CD4-positive, alpha-beta T cell treated with Interleukin-15 for 1 hour (primary cell): ENCODE measurements at places on chromosomes 11 and 22.

- DNase-seq: no peak
Observed at GRCh38 chr11:130095326-130095725, 25.6 kb downstream of the APLP2 start.

GRCh38 chr11:65355776-65356393 is 1.3 kb downstream of the TIGD3 start:
- DNase-seq: no peak

DNA sequence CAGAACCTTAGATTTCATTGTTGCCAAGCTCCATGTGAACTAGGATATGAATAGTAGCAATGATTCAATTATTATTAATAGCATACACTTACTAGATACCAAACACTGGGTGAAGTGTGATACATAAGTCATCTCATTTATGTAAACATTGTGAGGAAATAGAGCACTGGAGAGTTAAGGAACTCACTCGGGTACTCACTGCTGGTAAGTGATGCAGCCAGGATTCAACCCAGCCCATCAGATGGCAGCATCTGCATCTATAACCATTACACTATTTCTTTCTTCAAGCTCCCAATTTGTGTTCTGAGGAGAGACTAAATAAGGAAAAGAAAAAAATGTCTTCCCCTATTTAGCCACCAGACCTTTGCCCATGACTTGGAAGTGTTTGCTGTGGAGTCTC is 10.2 kb upstream of the ALG8 start:
- DNase-seq: no peak

DNA sequence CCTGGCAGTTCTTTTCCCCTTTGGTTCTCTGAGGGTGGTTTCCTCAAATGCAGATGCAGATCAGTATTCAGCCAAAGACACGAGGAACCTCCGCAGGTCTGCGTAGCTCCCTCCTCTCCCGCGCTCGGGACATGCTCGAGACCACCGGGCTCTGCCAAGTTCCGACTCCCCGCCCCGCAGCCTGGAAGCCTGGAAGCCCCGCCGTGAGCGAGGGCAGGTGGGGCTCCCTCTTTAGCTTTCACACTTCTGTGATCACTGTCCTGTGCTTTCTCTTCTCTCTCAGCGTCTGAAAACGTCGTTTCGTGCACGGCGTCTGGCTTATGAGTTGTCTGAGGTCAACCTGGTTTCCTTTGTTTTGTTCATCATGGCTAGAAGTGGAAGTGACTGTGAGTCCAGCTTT is 26.6 kb downstream of the ZBED4 start:
- DNase-seq: no peak

DNA sequence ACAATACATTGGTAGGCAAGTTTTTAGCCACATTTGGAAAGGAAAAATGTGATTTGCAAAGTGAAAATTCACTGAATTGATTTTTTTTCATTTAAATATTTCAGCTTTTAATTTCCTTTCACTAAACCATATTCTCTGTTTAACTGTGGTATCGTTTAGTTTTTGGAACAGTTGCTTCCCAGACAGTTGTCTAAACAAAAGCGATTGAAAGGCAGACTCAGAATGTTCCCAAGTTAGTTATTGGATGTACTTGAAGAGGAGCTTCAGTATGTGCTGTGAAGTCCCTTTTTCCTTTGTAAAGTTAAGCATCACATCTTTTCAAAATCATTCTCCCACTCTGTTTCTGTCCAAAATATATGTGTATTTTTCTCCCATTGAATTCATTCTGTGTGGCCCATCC is 623.4 kb upstream of the LUZP2 start:
- no peak for DNase-seq

DNA sequence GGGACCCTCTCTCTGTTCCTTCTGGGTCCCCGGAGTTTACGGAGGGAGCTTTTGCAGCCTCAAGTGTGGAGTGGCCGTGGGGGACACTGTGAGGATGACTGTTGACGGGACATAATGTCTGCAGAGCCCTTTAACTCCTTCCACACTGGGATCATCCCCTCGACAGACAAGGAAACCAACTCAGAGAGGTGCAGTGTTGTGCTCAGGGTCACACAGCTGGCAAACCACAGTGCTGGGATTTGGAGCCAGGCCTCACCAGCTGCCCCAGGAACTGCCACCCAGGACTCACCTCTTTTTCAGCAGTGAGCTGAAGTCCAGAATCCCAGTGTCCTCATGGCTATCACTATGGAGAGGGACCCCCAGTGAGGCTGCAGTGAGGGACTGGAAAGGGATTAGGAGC is 5.4 kb downstream of the MYBPC3 start:
- no peak for DNase-seq

DNA sequence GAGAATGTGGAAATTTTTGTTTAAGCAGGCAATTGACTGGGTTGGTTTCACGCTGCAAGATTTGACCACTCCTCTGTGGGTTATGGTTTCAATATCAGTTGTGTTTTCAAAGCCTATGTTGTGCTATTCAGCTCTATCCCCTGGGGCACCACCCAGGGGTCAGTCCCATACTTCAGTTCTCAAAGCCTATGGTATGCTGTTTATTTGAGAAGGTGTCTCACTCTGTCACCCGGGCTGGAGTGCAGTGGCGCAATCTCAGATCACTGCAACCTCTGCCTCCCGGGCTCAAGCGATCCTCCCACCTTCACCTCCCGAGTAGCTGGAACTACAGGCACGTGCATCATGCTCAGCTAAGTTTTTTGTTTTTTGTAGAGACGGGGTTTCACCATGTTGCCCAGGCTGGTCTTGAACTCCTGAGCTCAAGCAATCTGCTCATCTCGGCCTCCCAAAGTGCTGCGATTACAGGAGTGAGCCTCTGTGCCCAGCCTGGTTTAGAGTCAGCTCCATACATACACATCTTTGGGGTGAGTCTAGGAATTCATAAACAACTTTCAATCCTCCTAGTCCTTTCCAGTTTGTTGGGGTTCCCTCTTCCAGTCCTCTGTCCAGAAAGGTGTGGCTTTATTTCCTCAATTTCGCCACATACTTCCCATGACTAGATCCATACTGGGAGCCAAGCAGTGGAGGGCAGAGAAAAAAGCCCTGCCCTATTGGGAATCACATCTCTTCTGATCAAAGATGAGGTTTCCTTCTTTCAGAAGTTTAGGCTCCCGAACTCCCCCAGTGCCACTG is 35.0 kb upstream of the MAPK1 start:
- DNase-seq: no peak

DNA sequence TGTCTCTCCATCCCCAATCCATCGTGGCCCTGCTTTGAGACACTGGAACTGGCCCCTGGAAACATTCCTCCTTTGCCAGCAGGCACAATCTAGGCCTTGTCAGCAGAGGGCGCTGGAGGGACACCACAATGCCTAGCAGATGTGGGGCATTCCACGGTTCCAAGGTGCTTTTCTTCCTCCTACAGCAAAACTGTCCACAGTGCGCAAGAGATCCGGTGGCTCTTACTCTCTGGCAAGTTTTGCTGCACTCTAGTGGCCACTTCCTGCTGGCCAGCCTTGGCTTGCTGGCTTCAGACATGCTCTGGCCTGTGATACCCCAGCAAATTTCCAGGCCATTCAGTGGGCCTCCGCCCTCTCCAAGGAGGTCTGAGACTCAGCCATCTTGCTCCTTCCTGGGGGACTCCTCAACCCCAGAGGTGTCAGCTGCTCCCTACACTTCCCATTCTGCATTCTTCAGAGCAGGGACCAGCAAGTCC is 17.1 kb upstream of the RBM4B start:
- DNase-seq: peak; percentile 81

GRCh38 chr11:67006029-67006884 is 16.7 kb upstream of the SYT12 start:
- DNase-seq: no peak

DNA sequence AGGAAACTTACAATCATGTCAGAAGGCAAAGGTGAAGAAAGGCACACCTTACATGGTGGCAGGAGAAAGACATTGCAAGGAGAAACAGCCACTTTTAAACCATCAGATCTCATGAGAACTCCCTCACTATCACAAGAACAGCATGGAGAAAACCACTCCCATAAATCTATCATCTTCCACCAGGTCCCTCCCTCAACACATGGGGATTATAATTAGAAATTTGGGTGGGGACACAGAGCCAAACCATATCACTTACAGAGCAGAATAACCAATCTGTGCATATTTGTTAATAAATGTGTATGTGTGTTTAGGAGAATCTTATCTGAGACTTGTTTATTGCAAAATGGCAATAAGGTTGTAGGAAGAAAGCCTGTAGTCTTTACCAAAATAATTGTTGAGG is 205.2 kb upstream of the ANO3 start:
- DNase-seq: no peak
